ACHN (cell line): ENCODE measurements at places on chromosomes 2 and 18.

- peak; percentile 63 for DNase-seq
Measured at GRCh38 chr18:39455285-39455684, 1889.7 kb upstream of the CELF4 start.

DNA sequence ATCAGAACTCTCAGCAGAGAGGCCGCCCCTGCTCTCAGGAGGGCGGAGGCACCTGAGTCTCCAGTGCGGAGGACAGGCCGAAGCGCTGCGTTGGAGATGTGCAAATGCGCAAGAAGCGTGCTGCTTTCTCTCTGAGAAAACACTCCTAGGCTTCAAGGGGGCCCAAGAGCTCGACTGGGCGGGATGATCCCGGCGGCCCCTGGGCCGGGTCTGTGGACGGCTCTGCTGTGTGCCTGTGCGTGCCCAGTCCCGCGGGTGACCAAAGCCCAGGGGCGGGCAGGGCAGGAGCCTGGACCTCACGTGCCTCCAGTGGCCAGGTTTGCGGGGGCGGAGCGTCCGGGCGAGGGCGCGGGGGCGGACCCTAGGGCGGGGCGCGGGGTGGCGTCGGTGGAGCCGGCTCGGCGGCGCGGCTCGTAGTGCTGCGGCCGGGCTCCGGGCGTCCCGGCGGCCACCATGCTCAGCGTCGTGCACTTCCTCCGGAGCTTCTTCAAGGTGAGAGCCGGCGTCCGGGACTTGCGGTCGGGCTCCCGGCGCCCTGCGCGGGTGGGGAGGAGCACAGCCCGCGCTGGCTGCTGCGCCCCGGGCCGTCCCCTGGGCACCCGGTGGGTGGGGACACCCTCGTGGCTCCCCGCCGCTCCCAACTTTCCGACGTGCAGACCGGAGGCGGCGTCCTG, at the start of gene ARHGEF4:
Gene ARHGEF4 (plus strand): TSS at position 414 of the 674 bp plus-strand sequence. CDS start 40 bp downstream, at position 454.
- peak; percentile 23 for DNase-seq

DNA sequence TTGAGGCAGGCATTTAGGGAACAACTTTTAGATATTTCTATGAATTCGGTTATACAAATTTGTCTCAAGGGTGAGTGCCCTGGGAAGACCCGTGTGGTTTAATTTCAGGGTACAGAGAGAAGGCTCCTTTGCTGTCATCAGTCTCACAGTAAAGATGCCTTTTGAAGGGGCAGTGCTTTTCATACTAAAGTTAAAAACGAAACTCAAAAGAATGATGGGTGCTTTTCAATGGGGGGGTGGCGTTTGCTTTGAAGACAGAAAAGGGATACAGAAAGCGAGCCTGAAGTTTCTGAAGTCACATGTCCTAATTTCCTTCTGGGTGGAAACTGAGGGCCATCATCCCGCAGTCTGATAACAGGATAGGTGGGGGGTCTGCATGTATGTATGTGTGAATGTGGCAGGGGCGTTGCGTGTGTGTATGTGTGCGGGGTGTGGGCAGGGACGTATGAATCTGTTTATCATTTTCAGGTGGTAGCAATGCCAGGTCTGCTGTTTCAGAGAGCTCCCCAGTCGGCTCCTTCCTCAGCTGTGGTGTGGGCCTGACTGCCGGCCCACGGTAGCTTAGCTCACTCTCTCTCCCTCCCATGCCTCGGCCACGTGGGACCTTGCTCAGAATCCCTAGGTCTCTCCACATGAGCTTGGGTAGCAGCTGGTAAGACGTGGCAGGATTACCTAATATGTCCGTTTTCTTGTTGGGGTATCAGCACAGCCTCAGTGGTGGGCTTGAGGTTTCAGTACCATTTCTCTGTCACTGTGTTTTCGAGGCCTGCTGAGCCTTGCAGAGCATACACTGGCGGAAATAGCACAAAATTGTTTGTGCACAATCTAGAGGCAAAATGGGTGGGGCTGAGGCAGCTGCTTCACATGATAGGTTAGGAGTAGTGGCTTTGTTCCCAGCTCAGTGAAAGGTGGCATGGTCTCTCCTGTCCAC, 32.7 kb downstream of the ARHGAP25 start:
- no peak for DNase-seq

GRCh38 chr2:50582164-50582563, 449.8 kb downstream of the NRXN1 start:
- DNase-seq, result no peak

- DNase-seq, result no peak
Measured at GRCh38 chr18:59927246-59927825, 27.5 kb downstream of the PMAIP1 start.

DNA sequence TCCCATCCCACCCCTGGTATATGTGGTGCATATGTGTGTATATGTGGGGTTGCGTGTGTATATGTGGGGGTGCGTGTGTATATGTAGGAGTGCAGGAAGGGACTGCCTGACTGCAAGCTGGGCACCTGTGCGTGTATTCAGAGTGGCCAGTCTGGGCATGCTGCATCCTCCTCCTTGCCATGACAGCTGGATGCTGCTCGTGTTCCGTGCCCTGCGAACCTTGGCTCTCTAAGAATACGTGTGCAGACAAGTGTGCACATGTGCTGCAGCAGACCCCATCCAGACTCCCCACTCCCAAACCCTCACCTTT, 222.1 kb downstream of the CELF4 start:
- DNase-seq, result no peak

- no peak for DNase-seq
Measured at GRCh38 chr2:15220603-15221002, 340.5 kb downstream of the NBAS start.
